ENCODE measurements at places on chromosomes 4 and X.

- no peak for DNase-seq
These were observed 16.7 kb upstream of the AFAP1 start for GRCh38 chr4:7956270-7956808.

DNA sequence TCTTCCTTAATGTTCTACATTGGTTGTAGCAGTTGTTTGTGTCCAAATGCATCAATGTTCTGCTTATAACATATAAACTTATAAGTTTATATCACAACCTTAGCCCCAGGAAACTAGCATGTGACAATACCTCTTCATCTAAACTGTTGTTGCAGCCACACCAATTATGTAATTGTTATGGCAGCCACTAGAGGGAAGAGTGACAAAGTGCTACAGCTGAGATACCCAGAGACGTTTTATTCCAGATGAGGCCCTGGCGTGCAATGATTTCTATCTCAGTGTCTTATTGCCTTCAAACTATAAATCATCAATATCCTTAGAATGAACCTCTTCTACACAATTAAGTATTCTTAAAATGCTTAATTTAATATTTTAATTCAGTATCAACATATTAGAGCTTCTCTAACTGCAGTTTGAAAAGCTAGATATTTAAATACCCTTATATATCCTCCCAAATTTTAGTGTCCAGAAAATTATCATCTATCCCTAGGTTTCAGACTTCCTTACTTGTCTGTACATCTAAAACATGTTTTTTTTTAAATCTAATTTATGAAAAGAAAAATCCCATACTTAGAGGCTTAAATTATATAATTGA is 171.6 kb downstream of the PCDH10 start:
- DNase-seq, result no peak

DNA sequence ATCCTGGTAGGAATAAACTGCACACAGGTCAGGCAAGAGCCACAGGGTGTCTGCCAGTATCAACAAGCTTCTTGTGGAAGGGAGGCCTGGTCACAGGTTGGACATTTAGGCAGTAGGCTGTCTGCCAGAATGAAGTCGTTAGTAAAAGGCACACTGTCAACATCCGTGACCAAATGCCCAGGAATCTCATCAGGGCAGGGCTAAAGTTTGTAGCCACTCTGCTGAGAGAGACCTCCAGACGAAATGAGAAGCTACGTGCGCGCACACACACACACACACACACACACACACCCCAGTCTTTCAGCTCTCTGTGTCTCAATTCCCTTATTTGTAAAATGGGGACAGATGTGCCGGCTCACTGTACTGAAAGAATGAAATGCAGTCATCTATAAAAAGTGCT is 408.7 kb upstream of the ZFP42 start:
- no peak for DNase-seq

- DNase-seq, result no peak
These were observed 181.2 kb upstream of the ETNPPL start for GRCh38 chr4:108943976-108944591.

- DNase-seq, result peak; percentile 45
These were observed 496 bp upstream of the GAB1 start for GRCh38 chr4:143335979-143336780.

GRCh38 chr4:147236806-147237205 is 244.1 kb upstream of the EDNRA start:
- no peak for DNase-seq

DNA sequence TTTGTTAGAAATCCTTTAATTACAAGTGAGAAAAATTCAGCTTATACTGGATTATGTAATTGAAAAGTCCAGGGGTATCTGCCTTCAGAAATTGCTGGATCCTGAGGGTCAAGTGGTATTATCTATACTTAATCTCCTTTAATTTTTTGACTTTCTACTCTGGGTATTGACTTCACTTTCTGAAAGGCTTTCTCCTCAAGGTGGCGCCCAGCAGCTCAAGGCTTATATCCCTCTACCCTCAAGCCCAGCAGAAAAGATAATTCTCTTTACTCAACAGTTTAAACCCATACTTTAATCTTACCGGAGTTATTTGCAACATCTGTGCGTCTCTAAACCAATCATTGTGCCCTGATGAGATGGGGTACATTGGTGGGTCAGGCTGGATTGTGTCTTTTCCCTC is 129.5 kb downstream of the LARP7 start:
- no peak for DNase-seq

- no peak for DNase-seq
These were observed 575.6 kb upstream of the PITX2 start for GRCh38 chr4:111198446-111198845.

GRCh38 chr4:181951265-181951664 is 291.9 kb upstream of the TENM3 start:
- no peak for DNase-seq

GRCh38 chr4:67939195-67939594 is 24.1 kb downstream of the TMPRSS11A start:
- DNase-seq, result no peak

DNA sequence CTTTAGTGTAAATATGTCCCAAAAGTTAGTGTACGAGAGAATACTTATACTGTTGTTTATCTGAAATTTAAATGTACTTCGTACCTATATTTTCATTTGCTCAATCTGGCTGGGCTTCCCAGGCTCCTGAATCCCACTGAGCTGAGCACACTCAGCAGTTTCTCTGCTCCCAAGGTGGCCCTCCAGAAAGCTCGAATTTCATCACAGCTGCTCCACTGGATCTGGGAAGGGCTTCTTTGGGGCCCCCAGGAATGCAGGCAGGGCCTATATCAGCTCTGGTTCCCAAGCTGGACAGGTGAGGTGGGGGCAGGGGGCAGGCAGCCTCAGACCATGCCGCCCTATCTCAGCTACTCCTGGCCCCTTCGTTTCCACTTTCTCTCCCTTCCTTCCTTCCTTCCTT is 1.5 kb upstream of the FATE1 start:
- DNase-seq, result no peak

- no peak for DNase-seq
These were observed 71.2 kb downstream of the SLC10A7 start for GRCh38 chr4:146450524-146450923.

- DNase-seq, result no peak
These were observed 271.0 kb downstream of the AFF2 start for GRCh38 chrX:148771440-148771839.

GRCh38 chr4:48490680-48491513 is 845 bp downstream of the ZAR1 start:
- peak; percentile 35 for DNase-seq

DNA sequence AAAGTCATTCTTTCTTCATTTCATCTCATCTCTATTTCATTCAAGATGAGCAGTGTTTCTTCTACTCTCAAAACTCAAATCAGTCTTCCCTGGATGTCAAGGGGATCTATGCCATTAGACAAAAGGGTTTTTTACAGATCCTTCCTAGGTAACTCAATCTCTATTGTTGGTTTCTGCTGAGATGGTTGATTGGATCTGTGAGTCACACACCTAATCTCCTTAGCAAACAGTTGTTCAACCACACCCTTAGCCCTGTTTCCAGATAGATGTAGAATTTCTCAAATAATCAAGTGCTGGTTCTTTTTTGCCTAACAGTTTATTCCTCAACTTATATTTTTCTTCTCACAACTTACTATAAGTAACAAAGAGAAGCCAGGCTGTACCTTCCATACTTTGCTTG is 200.5 kb downstream of the KDR start:
- no peak for DNase-seq

- peak; percentile 14 for DNase-seq
These were observed 981 bp downstream of the TET2 start for GRCh38 chr4:105147553-105148161.

DNA sequence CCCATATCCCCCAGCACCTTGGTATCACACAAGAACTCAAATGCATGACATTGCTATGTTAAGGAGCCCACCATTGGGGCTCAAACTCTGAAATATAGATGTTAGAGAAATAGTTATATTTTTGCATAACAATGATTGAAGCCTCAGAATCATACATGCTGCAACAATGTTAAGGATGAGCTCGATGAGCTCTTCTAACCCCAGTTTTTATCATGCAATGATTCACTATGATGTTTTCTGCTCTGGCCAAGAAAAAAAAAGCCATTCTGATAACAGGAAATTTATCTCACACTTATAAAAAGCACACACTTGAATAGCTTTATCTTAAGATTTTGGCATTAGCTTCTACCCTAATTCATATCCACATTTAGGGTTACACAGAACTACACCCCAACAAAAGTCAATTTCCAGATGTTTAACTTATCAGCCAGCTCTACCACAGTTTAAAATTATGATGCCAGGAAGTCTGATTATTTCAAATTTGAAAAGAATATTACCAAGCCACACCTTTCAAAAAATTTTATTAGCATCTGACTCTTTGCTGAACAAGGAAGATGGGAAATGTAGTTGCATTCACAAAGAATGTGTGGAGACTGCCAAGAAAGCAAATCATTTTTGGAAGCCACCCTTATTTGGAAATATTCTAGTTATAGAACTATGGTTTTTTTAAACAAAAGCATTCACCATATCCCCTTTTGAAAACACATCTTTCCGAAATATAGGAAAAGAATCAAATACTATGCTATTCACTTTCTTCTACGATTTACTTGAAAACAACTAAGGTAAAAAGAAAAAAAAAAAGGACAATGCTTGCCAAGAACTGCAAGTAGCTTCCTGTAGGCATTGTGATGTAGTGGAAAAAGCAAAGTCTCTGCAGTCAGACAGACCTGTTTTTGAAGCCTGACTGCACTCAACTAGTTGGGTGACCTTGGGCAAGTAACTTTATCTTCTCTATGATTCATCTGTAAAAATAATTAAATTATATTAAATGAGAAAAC is 100.8 kb upstream of the PLS3 start:
- no peak for DNase-seq

GRCh38 chrX:19628011-19628575 is 112.8 kb upstream of the MAP3K15 start:
- no peak for DNase-seq

GRCh38 chr4:113781439-113782040 is 20.0 kb upstream of the CAMK2D start:
- peak; percentile 19 for DNase-seq

DNA sequence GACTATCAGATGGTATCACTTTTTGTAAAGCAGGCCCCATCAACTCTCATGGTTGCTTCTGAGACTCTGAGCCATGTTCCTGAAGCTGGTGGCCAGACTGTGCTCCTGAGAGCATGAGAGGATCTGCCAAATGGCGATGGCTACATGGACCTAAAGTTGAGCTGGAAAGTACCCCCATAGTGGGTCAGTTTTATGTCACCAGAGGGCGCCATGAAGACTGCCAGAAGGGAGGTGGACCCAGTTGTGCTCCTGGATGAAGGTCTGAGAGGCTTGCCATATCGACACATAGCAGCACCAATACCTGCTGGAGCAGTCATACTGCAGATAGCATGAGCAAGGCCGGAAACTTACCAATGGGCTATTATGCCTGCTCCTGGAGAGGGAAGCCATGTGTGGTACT is 105.7 kb downstream of the SLITRK2 start:
- DNase-seq, result no peak

DNA sequence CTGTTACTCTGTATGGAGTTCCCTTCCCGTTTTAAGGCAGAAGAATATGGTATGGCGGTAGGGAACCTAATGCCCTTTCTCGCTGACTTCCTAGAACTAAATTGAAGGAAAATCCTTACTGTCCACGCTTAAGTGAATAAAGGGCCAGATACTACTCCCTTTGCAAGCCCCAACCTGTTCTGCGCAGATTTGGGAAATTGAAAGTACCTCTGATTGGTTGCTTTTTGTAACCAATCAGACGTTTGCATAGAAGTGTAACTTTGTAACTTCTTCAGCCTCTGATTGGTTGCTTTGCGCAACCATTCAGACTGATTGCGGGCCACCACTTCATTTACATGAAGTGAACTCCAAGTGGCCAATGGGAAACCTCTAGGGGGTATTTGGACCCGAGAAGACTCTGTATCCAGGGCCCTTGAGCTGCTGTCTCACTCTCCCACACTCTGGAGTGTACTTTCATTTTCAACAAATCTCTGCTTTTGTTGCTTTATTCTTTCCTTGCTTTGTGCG is 1.2 kb upstream of the TMEM33 start:
- DNase-seq, result no peak

DNA sequence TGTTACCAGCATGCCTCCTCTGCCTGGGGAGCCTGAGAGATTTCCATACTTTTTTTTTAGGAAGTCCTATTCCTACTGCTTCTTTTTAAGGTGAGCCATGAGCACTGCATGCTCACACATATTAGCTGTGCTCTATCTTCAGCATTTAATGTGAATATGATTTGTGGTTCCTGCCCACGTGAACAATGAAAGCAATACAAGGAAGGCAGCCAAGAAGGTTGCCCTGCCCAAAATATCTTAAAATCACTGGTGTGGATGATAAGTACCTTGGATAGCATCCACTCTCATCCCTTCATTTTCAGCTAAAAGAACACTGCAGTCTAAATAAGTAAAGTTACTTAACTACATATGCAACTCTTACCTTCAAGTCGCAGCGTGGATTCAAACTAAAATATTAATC is 607.5 kb downstream of the PACRGL start:
- DNase-seq, result no peak

DNA sequence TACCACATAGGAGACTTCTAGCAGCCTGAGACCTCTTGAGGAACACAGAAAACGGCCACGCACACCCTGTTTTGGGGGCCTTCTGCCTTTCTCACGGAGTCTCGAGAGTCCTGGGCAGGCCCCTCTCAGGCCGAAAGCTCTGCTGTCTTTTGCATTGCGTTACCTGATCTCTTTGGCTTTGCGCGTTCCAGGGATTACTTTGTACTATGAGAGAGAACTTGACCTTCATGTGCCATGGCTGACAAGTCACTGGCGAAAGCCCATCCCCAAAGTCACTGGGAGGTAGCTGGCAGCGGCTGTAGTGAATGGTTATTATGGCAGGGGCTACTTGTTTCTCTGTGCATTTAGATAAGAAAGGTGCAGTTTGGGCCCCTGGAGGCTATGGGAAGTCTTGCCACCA is 8.0 kb upstream of the NAT8L start:
- DNase-seq, result no peak

GRCh38 chr4:118351851-118352827 is 664 bp downstream of the PRSS12 start:
- DNase-seq, result peak; percentile 7

Measured in germinal center (tissue), 1 donor.